GM10248 (cell line): ENCODE measurements at places on chromosomes 11 and 22.

DNA sequence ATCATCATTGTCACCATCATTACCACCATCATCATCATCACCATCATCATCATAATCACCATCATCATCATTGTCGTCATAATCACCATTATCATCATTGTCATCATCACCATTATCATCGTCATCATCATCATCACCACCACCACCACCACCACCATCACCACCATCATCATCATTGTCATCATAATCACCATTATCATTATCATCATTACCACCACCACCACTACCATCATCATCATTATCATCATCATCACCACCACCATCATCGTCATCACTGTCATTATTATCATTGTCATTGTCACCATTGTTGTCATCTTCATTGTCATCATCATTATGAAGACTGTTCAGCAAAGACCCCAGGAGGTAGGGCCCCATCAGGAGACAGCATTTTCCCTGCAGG, 33.3 kb downstream of the SMIM38 start:
- DNase-seq = no peak

GRCh38 chr22:45516163-45516562, 13.5 kb downstream of the FBLN1 start:
- DNase-seq = no peak

GRCh38 chr11:70020336-70021214, 57.5 kb upstream of the ANO1 start:
- no peak for DNase-seq

GRCh38 chr22:35593891-35594470, 23.1 kb downstream of the MB start:
- DNase-seq = no peak

DNA sequence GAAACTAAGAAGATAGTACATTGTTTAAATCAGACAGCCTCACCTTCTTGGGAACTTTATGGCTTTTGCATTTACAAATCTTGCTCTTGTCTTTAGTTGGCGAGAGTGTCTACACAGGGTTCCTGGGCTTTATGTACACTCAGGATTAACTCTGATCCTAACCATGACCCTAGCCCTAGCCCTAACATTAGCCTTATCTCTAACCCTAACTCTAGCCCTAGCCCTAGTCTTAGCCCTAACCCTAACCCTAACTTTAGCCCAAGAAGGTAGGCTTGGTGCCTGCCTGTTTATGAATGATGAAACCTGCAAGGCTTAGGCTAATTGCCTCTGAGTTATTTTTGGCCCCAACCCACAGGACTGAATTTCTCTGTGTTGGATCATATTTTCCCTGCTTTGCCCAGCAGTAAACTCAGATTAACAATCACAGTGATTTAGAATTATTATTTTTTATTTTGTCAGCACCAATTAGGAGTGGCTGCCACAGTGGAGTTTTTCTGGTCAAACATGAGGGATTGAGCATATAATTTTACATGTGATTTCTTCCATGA, 44.1 kb upstream of the OR9Q1 start:
- DNase-seq = no peak

GRCh38 chr11:118291477-118292135, 12.9 kb upstream of the CD3E start:
- no peak for DNase-seq

- no peak for DNase-seq
Observed at GRCh38 chr22:42256930-42257329, 13.5 kb downstream of the TCF20 start.

DNA sequence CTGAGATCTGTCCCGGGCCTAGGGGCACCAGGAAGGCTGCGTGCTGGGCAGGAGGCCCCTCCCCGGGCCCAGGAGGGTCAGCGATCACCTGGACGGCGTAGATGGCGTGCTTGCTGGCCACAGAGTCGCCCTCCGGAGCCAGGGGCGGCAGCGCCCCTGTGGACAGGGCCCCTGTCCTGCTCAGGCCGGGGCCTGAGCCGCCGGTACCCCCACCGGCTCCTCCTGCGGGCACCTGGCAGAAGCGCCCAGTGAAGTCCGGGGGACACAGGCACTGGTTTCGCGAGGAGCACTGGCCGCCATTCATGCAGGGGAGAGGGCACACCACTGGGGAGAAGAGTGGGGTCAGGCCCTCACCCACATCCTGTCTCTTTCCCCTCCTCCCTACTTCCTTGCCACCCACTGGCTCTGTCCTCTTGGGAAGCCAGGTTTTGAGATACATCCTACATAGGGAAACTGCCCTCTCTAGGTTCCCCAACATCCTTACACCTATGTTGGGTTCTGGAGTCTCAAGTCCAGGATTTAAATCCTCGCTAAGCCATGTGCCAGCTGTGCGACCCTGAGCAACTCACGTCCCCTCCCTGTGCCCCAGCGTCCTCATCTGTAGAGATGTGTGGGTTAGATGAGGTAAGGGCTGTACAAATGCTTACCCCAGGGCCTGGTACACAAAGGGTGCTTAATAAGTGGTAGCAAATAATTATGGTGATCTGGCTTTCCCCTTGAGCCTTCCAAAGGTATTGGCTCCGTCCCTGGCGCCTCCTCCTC, 3.9 kb downstream of the LTBP3 start:
- DNase-seq = no peak

DNA sequence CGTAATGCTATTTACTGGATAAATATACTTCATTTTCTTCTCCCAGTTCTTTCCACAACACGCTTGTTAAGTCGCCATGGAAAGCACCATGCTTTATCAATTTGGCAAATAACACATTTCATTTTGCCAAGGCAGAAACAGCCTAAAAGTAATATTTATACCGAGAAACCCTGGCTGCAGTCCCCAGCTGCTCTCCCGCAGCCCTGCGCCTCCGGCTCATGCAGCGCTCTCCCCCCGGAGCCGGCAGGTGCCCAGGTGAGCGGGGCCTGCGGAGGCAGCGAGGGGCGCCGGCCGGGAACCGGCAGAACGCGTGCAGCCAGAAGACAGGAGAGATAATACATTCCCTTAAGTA, 681 bp upstream of the ARHGEF12 start:
- DNase-seq = peak; percentile 59

DNA sequence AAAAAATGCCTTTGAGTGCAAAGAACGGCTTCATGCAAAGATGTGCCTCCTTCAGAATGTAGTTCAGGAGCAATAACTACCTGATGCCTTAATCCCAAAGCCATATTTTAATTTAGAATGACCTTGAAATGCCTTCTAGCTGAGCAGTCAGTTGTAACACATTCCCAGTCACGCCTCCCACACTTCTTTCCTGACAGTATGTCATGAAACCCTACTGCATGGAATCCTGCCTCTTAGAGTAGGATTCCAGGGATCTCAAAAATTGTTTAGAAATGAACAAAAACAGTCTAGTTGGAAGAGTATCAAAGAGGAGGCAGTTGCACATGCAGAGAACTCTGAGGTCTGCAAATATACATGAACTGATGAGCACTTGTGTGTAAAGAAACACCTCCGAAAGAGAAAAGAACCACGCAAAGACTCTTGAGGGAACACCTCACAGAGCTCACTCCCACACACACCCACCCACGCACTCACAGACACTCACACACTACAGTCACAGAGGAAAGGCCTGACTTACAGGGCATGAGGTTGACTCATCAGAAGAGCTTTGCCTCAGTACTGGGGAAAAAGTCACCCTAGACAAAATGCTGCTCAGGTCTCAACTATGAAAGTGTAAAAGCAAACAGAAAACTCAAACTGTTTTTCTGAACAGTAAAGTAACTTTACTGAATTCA, 77.4 kb downstream of the GGTLC2 start:
- peak; percentile 38 for DNase-seq

DNA sequence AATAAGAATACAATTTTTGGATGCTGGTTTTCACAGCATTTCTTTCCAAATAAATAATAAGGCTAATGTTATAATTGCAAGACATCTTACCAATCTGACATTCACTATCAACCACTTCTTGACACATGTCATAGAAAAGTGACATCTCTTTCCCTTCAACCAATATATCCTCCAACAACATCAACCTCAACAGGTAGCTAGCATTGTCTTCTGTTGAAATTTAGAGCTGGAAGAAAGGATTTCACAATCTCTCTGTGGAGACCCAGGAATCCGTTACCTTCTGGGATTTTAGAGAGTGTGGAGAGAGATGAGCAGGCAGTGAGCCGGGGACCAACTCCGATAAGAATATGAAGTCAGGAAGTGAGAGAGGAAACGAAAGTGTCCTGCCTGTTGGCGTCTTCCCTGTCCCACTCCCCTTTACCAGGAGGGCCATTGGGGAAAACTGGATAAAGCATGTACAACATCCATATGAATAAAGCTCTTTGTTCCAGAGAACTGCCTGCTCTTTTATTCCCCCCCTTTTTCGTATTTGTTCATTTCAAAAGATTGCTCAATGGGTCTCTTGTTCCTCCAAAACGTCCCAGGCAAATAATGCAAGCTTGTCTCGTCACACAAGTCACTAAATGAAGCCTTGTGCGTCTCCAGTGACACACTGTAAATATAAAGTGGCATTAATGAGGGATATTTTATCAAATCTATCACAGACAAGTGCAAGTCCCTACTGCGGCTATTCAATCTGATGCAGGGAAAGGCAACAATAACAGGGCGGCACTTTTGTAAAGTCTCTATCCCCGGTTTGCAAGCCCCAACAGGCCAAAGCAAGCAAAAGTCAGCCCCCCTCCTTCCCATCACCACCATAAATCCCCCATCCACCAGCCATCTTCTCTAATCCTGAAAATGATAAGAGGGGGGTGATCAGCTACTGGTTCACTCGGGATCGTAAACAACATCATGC, 3.4 kb downstream of the CADM1 start:
- no peak for DNase-seq

- DNase-seq = no peak
Observed at GRCh38 chr11:23217072-23217471, 356.8 kb upstream of the CCDC179 start.

DNA sequence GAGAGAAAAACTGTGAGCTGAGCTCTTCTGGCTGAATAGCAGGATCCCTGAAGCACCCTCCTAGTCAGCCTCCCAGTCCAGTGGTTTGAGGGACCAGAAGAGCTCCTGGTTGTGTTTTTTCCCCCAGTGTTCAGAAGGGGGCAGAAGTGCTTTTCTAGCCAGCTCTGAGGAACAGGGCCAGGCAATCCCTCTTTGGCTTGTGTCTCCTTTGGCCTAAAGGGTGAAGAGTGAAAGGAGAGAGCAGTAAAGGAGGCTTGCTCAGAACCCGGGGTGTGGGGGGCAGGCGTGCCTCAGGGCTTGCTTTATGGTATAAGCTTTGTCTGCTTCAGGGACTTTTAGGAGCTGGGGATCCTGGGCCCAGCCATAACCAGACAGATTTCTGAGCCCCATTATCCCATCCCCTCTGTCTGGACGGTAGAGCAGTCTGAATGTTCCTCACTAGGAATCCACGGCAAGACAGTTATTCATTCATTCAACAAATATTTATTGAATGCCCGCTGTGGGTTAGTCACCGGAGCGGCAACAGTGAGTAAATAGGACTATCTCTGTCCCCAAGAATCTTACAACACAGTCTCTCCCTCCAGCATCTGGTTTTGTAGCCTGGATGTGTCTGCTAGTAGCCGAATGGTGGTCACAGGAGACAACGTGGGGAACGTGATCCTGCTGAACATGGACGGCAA, 14.5 kb downstream of the ACP2 start:
- DNase-seq = no peak

GRCh38 chr22:18119409-18120110, 9.0 kb downstream of the TUBA8 start:
- no peak for DNase-seq

- DNase-seq = no peak
Observed at GRCh38 chr11:34250211-34250610, 107.6 kb downstream of the ABTB2 start.

- DNase-seq = no peak
Observed at GRCh38 chr11:17476317-17477083, at the start of gene ABCC8. TSS of gene ABCC8 (minus strand) at chr11:17476845. CDS start at chr11:17476776, 69 bp downstream.

DNA sequence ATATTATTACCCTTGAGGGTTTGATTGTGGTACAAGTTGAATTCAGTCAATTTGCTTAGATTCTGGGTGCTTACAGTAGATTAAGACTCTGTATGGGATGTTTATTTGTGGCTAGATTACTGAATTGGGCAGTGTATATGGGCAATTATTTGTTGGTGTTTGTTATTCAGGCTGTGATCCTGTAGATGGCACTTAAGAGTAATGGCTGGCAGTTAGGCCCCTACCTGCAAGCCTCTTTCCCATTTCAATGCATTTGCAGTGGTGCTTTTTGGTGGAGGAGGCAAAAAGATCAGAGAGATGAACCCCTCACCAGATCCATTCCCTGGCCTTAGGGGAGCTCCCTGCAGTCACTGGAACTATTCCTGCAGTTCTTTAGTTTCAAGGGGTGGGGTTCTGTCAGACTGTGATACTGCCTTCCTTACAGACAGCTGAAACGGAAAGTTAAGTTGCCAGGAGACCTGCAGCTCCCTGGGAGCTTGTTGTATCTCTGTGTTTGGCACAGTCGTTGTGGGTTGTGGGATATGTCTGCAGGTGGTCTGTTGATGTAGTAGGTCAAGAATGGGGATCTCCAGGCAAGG, 199.5 kb downstream of the AASDHPPT start:
- no peak for DNase-seq

DNA sequence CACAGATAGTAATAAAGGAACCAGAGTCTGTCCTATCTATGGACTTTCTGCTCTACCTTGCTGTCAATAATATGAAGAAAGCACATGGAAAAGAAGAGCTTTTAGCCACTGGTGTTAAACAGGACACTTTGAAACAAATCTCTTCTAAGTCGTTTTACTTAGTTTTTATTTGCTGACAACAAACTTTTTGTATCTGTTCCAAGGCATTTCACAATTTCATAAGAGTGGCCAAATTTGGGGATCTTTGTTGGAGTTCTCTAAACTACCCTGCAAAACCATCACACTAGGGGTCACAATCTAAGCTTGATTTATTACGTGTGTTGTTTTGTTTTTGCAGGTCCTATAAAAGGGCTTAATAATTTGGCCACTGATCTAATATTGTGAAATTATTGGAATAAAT, 54.4 kb downstream of the BBOX1 start:
- DNase-seq = no peak

DNA sequence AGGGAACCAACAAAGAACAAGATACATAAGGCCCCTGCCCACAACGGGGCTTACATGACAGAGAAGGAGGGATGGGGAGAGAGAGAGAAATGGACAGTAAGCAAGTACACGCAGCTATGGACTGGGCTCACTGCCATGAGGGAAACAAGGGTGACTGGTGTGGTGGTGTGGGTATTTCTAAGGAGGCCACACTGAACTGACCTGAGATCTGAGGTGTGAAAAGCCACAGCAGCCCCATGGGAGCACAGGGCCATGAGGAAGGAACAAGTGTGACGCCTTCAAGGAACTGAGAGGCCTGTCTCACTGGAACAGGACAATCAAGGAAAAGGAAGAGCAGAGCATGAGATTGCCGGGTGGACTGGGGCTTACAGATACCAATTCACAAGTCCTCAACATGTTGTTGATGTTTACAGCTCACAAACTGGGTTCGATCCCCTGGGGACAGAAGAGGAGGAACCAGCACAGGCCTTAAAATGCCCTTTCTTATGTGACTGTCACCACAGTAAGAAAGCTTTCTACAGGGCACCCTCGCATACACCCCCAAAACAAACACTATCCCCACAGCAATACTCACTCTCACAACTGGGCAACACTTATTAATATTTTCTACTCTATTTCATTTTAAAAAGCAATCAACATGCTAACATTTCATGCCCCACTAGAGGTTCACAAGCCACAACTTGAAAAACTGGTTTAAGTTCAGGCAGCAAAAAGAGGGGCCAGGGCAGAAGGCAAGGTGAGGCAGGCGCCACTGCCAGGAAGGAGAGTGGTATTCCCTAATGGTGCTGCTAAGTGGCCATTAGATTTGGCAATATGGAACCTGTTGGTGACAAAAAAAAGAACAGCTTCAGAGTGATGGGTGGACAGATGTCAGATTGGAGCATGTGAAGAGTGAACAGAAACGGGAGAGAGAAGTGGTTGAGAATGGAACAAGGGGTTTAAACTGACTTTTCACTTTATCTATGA, 39.1 kb downstream of the TCIRG1 start:
- peak; percentile 45 for DNase-seq
